SK-MEL-5 (cell line): ENCODE measurements at places on chromosomes 3 and 15. TPM values are rescaled to one million over a fixed set of nuclear protein-coding genes. Genes with fewer than 3 reads are reported as not detected.
A peak's percentile ranks its signal among the peaks of the same experiment; 100 is the strongest.

Gene NISCH
- total RNA-seq, result 17.7 and 19.9 TPM in 2 replicates

GRCh38 chr3:49017229-49017970, 980 bp downstream of the DALRD3 start:
- no peak for DNase-seq

Gene SCN10A
- total RNA-seq, result not detected in 2 replicates

Gene UCN2
- 14.9 and 18.8 TPM in 2 replicates for total RNA-seq

GRCh38 chr15:63188926-63189871, at the start of gene RAB8B:
Gene RAB8B, plus strand, starts transcription at chr15:63189606. Its CDS starts 19 bp downstream, at chr15:63189625.
- DNase-seq, result peak; percentile 94
